GM23338 (cell line): ENCODE measurements at places on chromosomes 4 and X. TPM values are rescaled to one million over a fixed set of nuclear protein-coding genes. Genes with fewer than 3 reads are reported as not detected.

The NAAA gene
- 36.6 and 38.1 TPM in 2 replicates for total RNA-seq

The TMEM154 gene
- total RNA-seq = 1.7 and 2.7 TPM in 2 replicates

The SYTL5 gene
- 0.35 and 0.70 TPM in 2 replicates for total RNA-seq

The PTPN13 gene
- total RNA-seq = 45.1 and 49.9 TPM in 2 replicates

GRCh38 chr4:113447769-113448168 is 313.8 kb downstream of the CAMK2D start:
- DNase-seq = no peak

DNA sequence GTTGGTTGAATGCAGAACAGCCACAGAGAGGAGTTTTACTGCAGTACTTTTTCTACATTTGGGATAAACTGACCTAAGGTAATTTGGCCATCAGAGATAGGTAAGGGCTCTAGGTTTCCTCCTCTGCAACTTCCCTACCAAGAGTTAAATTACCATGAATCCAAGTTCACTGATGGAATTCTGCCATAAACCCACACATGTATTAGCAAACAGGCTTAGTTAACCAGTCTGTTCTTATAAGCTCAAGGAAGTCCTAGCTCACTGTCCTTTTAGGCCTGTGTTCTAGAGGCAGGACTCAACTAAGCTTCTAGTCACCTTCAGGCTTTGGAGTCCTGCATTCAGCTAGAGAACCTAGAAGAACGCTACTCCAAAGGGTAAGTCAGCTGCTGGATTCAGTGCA is 4.0 kb downstream of the FAM114A1 start:
- no peak for DNase-seq

GRCh38 chr4:136742333-136742732 is 790.0 kb downstream of the PCDH18 start:
- DNase-seq = no peak

DNA sequence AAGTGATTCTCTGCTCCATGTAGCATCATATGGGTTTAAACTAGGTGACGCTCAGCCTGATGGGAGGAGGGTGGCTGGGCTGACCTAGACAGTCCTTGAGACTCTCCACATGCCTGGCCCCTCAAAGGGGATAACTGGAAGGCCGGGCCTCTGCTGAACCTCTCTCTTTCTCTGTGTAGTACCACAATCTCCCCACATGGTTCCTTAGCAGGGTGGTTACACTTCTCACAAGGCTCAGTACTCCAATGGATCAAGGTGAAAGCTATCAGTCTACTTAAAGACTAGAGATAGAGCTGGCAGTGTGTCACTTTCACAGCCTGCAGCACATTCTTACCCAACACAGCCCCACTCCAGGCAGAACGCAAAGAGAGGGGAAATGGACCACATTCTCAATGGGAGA is 80.4 kb downstream of the LDB2 start:
- DNase-seq = peak; percentile 80

DNA sequence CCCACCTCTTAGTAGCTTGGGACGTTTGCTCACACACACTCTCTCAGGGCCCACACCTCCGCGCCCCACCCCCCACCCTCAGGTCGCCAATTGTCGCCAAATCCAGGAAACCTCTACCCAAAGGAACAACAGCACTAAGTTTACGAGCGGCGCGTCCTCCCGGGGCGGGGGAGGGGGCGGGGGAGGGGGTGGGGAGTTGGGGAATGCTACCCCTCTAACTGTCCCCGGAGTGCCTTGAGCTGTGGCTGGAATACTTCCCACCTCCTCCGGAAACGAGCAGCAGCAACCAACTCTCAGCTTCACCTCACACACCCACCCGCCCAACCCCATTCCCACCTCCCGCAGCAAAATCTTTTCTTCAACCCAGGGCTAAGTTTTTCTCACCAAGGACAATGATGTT is 135.6 kb upstream of the ZIC3 start:
- DNase-seq = peak; percentile 37
